ENCODE measurements at places on chromosomes 2 and 18.

- no peak for DNase-seq
Measured at GRCh38 chr2:96359310-96359709, 23.7 kb downstream of the NCAPH start.

DNA sequence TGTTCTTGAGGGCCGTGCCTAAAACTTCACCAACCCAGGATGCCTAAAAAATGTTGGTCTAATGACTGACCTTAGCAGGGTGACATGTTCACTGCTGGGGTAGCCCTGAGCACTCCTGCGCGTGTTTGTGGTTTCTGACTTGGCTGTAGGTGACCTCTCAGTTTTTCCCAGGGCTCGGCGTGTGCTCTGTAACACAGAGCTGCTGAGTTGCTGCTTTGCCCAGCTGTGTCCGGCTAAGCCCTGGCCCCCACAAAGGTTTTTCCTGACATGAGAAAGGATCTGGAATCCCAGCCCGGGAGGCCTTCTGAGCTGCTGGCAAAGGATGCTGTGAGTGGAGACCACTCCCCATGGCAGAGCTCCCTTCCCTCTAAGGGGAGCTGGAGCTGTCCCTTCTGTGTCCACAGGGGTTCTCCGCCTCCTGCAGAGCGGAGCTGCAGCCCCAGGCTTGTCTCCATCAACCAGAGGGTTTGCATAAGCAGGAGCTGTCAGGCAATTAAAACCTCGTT lies 52.7 kb downstream of the CRIM1 start:
- no peak for DNase-seq

GRCh38 chr18:8046441-8046840 lies 479.3 kb downstream of the PTPRM start:
- DNase-seq = no peak

DNA sequence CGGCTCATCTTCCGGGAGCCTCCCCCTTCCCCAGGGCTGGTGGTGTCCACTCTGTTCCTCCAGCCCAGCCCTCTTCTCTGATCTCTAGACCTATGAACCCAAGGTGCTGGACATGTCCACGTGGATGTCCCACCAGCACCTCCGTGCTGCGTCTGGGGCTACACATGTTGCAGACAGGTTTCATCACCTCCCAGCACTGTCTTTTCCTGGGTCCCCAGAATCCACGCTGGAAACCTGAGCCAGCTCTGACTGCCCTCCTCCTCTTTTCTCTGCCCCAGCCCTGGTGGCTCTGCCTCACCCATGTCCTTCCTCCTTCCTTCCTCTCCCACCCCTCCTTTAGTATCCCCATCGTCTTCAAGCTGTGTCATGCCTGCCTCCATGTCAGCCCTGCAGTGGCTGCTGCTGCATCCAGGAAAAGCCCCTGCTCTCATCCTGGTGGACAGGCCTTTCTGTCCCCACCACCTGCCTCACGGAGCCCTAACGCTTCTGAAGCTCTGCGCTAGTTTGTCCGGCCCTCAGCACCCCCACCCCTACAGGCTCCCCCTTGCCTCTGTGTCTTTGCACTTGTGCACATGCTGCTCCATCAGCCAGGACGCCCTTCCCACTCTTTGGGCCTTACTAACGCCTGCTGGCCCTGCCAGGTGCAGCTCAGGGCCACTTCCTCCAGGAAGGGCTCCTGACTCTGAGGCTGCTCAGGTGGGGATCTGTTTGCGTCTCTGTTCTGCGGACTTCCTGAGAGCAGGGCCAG lies 105.9 kb downstream of the DYSF start:
- DNase-seq = no peak

GRCh38 chr2:76251342-76251741 lies 540.6 kb upstream of the GCFC2 start:
- no peak for DNase-seq

Data from stimulated activated CD8-positive, alpha-beta memory T cell treated with anti-CD3 and anti-CD28 coated beads, Interleukin-4, amount 100 ng/mL, for 48 hours (primary cell).